ENCODE measurements at places on chromosomes 13 and 19.
A peak's percentile ranks its signal among the peaks of the same experiment; 100 is the strongest.

DNA sequence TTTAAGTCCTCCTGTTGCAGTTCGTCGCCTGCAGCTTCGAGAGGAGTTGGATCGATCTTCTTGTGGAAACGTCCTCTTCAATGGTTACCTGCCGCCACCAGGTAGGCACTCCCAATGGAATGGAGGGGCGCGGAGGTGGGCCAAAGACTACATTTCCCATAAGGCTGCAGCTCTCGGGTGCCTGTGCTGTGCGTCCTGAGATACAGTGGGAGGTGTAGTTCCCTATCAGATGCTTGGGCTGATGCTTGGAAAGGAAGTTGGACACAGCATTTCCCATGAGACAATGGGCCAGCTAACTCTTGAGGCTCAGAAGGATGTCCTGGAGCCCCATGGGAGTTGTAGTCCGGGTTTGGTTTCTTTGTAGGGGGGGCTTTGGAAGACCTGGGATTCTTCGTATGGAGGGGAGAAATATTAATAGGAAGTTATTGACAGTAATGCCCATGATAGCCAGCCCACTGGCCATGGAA, 1.8 kb downstream of the SHKBP1 start:
- no peak for DNase-seq

GRCh38 chr13:95262837-95263384, 38.3 kb downstream of the ABCC4 start:
- DNase-seq: no peak

- DNase-seq: peak; percentile 20
Observed at GRCh38 chr19:33795370-33796163, 1.1 kb upstream of the KCTD15 start.

DNA sequence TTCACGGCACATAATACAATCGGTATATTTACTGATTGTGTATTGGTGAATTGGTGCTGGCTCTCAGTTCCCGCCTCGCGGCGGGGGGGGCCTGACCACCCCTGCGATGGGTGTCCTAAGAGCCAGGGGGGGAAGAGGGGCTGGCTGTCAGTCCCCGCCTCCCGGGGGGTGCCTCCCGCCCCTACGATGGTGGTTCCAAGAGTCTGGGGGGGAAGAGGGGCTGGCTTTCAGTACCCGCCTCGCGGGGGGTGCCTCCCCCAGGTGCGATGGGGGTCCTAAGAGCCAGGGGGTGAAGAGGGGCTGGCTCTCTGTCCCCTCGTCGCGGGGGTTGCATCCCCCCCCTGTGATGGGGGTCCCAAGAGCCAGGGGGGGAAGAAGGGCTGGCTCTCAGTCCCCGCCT, 2321.8 kb upstream of the PCDH20 start:
- DNase-seq: no peak

DNA sequence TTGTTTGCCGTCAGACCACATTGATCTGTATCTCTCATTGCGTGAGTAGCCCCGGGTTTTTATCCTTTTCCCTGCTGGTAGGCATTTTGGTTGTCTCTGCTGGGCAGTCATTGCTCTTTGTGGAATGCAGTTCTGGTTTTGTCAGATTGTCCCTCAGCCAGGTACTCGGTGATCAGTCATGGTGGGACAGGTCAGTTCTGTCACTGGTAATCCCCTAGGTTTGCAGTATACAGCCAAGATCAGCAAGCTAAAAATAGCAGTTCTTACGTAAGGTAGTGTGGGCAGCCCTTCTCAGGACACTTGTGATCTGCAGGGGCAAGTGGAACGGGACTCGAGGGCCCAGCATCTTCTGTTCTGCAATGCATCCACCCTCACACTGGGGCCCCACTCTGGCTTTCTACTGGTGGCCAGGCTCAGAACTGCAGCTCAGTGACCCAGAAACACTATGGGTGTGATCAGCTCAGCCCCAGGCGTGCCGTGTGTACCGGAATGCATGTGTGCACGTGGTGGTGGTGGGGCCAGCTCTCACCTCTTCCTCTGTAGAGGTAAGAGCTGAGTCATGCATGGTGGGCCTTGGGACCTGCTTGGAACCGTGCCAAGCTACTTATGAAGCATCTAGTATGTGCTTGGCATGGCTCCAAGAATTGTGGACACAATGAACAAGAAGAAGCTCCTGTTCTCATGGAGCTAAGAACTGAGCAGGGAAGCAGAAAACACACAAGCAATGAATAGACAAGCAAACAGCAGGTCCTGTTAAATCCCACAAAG, 6.3 kb downstream of the PLEKHF1 start:
- DNase-seq: peak; percentile 70

DNA sequence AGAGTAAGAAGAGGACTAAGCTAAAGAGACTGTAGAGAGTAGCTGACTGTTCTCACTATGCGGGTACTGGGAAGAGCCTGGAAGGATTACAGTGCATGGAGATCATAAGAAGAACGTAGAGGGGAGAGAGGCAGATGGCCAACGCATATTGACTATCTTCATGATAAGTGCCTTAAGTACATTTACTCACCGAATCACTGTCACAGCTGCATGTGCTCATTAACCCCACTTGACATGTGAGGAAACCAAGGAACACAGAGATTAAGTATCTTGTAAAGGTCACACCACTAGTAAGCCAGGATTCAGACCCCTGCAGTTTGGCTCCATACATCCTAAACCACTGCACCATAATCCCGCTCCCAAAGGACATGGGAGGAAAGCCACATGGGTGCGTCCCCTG, 34.1 kb downstream of the SMAD9 start:
- no peak for DNase-seq

DNA sequence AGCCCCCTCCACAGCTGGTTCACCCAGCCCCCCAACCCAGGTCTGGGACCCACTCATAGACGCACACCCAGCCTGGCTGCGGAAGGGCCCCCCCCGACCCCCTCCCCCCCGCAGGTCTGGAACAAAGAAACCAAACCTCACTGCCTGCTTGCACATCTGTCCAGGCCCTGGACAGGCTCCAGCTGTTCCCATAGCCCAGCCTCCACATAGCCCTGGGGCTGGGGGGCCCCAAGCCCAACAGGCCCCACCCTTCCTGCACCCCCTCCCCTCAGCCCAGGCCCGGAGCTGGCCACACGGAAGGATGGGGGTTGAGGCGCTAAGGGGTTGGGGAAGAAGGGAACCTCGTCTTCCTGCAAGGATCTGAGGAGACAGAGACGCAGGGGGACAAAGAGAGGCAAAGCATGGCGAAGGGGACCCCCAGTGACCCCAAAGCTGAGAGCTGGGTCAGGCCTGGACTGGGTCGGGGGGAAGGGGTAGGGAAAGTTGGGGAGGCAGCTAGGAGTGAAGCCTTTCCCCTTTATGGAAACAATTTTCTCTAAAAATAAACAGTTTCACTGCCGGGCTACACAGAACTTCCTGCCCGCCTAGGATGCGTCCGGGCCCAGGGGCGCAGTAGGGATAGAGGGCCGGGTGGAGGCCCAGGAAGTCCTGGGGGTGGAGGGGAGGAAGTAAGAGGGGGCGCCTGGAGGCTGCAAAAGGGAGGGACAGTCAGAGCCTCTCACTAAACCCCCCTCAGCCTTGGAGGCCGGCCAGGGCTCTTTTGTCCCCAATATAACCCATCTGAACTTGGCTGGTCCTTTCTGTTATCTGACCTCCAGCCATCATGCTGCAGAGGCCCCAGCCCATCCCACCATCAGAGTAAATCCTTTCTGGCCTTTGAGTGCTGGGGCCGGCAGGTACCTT, 2.4 kb downstream of the KANK2 start:
- no peak for DNase-seq

GRCh38 chr13:62973804-62974203, 1558.2 kb upstream of the PCDH20 start:
- no peak for DNase-seq

DNA sequence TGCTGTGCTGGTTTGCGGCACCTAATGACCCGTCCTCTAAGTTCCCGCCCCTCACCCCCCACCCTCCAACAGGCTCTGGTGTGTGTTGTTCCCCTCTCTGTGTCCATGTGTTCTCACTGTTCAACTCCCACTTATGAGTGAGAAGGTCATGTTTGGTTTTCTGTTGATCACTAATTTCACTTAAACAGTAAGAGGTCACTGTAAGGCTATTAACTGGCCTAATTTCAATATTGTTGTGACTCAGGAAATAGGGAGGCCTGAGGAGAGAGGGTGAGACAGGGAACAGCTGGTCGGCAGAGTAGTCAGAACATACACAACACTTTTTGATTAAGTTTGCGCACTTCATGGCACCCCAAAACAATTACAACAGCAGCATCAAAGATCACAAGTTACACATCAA, 15.6 kb downstream of the TUBGCP3 start:
- DNase-seq: no peak

- DNase-seq: no peak
Observed at GRCh38 chr19:2235381-2236063, 607 bp downstream of the PLEKHJ1 start.

- DNase-seq: no peak
Observed at GRCh38 chr13:66345971-66346370, 884.2 kb downstream of the PCDH9 start.

GRCh38 chr19:11698231-11698630, 40.5 kb downstream of the ZNF823 start:
- DNase-seq: no peak

DNA sequence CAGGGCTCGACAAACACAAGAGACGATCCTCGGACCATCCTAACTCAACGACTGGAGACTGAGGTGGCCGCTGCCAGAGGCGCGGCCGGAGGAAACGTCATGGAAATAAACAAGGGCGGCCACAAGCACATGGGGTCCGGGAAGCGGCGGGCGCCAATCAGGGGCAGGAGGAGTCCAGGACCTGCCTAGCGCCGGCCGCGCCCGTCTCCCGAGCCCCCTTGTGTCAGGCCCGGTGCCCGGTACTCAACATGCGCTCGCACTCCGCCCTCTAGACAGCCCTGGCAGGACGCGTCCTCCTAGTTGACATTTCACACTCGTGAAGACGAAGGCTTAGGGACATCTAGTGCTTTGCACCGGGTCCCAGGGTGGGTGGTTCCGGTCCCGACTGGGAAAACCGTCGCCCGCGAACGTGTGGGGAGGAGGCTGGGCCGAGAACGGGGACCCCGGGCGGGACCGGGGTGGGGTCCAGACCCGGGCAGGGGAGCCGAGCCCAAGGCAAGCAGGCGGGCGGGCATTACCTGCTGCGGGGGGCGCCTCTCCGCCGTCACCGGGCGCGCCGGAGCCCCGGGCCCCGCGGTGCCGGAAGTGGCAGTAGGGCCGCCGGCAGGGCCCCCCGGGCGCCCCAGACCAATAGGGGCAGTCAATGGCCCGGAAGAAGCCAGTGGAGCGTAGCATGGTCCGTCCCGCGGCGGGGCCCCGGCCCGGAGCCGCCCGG, 442 bp downstream of the REXO1 start:
- no peak for DNase-seq

- no peak for DNase-seq
Observed at GRCh38 chr19:46761418-46761831, 15.2 kb upstream of the STRN4 start.

GRCh38 chr13:86945584-86945983, 725.6 kb upstream of the SLITRK5 start:
- DNase-seq: no peak

DNA sequence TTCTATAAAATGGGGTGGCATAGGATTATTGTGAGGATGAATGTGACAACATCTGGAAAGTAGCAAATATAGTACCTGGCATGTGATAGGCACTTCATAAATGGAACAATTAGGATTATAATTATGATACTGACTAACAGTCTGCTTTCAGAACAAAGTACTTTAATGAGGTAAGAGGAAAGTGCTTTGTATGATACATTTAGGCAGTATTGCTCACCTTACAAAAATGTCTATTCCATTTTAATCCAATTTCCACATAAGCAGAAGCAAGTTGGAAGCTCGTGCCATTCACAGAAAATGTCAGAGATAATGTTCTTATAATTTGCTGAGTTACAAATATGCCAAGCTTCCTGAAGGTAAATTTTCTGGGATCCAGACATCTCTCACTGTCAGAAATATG, 16.9 kb upstream of the HTR2A start:
- no peak for DNase-seq

GRCh38 chr13:26562512-26562890, 5.0 kb downstream of the WASF3 start:
- DNase-seq: no peak

GRCh38 chr13:19605161-19605955, 28.1 kb upstream of the MPHOSPH8 start:
- DNase-seq: no peak

- no peak for DNase-seq
Observed at GRCh38 chr19:7654401-7654800, 14.4 kb upstream of the RETN start.

DNA sequence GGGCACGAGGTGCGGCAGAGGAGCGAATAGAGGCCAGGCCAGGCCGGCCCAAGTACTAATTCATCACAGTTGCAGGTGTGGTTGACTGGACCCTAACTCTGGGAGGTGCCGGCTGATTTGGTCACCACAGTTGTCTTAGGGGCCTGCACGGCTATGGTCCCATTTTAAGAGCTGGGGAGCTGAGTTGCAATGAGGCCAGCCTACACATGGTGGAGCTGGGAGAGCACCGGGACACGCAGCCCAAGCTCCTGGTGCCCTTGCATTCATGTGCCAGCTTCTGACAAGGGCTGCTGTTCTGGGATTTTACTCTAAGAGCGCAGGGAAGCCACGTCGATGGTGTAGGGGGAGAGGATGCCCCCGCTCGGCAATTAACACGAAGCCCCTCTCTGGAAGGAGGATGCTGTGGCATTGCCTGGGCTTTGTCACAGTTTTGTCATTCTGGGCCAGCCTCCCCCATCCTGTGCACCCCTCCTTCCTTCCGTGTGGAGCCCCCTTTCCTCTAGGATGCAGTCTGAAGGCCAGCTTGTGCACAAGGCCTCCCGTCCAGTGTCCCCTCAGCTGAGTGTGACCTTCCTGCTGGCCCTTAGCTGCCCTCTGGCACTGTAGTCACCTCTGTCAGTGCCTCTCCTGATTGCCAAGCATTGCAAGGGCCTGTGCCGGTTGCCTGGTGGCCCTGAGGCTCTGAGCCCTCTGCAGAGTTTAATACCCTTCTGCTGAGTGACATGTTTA, 109.4 kb upstream of the C1QTNF9B start:
- DNase-seq: no peak

DNA sequence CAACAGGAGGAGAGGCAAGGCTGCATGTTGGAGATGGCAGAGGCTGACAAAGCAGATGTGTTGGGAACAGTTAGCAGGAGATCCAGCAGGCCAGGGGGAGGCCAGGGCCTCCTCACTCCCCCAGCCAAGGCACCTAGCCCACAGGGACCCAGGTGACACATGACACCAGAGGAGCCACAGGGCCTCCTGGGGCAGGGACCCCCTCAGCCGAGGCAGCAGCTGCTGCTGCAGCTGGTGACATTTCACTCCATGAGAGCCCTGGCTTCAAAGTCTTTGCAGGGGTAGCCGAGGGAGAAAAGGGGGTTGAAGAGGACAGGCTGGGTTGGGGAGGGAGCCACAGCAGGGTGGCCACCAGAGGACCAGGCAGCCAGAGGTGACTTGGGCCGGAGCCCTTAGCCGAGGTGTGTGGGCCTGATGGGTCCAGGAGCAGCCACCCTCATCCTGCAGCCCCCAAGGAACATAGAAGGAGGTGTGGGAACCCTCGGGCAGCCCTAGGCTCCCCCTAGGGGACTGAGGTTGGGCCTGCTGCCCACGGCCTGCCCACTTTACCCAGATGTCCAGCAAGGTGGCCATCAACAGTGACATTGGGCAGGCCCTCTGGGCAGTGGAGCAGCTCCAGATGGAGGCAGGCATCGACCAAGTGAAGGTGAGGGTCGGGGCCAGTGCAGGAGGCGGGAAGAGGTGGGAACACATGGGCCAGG, at the start of gene GNG14:
TSS of gene GNG14 (plus strand) at position 503 of the 701 bp plus-strand sequence. CDS start at position 554, 51 bp downstream.
- DNase-seq: no peak

GRCh38 chr13:27644302-27644701, 22.6 kb downstream of the POLR1D start:
- DNase-seq: no peak

Measured in activated CD8-positive, alpha-beta memory T cell treated with anti-CD3 and anti-CD28 coated beads for 1 hour (primary cell).